HS-27A (cell line): ENCODE measurements at places on chromosomes 13 and 19.

DNA sequence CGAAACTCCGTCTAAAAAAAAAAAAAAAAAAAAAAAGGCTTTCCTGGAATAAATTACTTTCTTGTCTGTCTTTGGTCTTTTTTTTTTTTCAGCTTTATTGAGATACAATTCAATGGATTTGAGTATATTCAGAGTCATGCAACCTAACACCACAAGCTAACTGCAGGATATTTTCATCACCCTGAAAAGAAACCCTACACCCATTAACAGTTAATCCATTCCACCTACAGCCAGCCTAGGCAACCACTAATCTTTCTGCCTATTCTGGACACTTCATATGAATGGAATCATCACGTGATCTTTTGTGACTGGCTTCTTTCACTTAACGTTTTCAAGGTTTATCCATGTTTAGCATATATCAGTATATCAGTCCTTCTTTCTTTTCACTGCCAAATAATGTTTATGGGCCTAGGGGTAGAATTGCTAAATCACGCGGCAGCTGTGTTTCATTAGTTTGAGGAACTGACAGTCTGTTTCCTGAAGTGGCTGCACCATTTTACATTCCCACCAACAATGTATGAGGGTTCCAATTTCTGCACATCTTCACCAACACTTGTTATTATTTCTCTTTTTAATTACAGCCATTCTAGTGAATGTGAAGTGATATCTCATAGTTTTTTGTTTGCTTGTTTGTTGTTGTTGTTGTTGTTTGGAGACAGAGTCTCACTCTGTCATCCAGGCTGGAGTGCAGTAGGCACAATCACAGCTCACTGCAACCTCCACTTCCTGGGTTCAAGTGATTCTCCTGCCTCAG, 19.9 kb downstream of the LRFN3 start:
- no peak for DNase-seq

- DNase-seq, result no peak
These were observed 4.8 kb upstream of the GJA3 start for GRCh38 chr13:20165417-20166257.

- DNase-seq, result no peak
These were observed 571.6 kb downstream of the UQCRFS1 start for GRCh38 chr19:28641395-28641794.

GRCh38 chr19:456547-457110, 4.2 kb downstream of the SHC2 start:
- no peak for DNase-seq

DNA sequence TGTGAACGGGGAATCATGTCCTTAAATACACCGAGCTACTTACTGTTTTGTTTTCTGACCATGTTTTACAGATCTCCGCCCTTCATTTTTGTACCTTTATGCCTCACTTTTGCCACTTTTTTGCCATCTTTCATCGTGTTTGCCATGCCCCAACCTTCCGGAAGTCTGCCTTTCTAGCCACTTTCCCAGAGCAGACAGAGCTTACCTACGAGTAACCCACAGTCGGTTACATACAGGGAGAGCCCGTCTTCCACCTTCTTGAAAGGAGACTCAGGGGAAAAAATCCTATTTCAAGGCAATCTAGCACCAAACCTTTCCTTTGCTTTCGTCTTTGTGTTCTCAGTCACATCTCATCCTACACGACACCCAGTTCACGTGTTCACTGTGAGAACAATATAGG, 26.1 kb downstream of the RFPL4AL1 start:
- no peak for DNase-seq

GRCh38 chr13:70107125-70107497, 515 bp upstream of the ATXN8OS start:
- DNase-seq, result no peak

DNA sequence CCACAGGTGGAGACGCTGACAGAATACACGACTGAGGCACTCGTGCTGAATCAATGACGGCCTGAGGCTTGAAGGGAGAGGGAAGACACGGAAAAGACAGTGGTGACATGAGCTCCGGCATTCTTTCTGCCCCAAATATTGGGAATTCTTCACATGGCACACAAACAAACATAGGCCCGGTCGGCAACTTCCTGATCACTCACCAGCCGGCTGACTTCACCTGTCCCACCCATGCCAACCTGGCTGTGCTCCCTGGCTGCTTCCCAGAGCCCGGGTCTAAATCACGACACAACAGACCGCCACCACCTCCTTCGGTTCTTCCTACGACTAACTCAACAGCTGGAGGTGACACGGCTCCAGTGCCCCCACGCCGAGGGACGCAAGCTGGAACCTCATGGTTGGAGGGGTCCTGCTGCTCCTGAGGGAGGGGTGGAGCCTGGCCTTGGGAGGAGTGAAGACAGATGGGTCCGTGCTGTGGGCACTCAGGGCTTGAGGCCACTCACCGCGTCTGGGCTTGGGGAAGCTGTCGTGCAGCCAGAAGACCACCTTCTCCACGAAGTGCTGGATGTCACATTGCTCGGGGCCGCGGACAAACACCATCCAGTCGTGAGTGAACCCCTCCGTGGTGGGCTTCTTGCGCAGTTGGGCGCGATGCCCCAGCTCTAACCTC, 9.6 kb downstream of the MLLT1 start:
- DNase-seq, result no peak
